ENCODE measurements at places on chromosomes 3 and 15.
A peak's percentile ranks its signal among the peaks of the same experiment; 100 is the strongest.

DNA sequence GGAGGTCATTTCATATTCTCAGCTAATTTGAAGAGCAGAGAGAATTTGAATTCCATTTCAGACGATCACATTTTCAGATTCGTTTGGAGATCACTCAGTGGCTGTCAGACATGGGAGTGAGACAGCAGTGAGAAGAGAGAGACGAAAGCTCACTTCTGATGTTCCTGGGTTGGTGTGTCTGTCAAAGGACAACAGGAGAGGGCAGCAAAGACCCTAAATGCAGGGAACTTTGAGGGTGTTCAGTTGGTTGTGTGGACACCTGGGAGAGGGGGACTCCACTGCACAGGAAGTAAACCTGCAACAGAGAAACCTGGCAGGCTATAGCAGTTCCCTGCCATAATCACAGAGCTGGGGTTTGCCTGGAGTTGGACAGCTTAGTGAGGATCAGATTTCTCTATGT is 675.1 kb downstream of the SQOR start:
- H3K4me1 ChIP-seq: no peaks in the 10 kb centered on the region
- DNase-seq: no peak
- H3K36me3 ChIP-seq: no peaks in the 10 kb centered on the region
- H3K4me3 ChIP-seq: no peak overlapping the region
- H3K27me3 ChIP-seq: no peaks in the 10 kb centered on the region
- no peak overlapping the region for H3K27ac ChIP-seq

DNA sequence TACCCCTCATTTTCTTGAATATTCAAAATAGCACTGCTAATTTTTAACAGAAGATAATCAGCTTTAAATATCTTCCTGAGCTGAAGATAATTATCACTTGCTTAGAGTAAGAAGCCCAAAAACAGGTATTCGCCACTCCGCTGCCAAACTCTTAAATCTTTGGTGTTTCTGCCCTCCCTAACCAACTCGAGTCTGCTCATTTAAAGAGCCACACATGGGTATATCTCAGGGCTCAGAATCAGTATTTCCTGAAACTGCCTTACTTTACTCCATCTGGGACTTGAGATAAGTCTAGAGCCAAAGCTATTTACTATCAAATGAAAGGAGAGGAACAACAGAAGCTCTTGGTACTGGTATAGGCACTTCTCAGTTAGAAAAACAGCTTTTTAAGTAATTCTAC is 10.8 kb downstream of the PDCD10 start:
- H3K27me3 ChIP-seq: no peaks in the 10 kb centered on the region
- H3K4me1 ChIP-seq: no peaks in the 10 kb centered on the region
- no peak overlapping the region for H3K4me3 ChIP-seq
- no peaks in the 10 kb centered on the region for H3K36me3 ChIP-seq
- no peak overlapping the region for H3K27ac ChIP-seq
- DNase-seq: no peak

GRCh38 chr3:156233876-156234275 is 113.5 kb downstream of the KCNAB1 start:
- no peak overlapping the region for H3K27ac ChIP-seq
- H3K4me1 ChIP-seq: no peaks in the 10 kb centered on the region
- DNase-seq: no peak
- H3K4me3 ChIP-seq: no peak overlapping the region
- no peaks in the 10 kb centered on the region for H3K27me3 ChIP-seq

GRCh38 chr3:176757429-176757828 is 439.9 kb downstream of the TBL1XR1 start:
- H3K27me3 ChIP-seq: no peaks in the 10 kb centered on the region
- no peak overlapping the region for H3K27ac ChIP-seq
- no peaks in the 10 kb centered on the region for H3K36me3 ChIP-seq
- H3K4me3 ChIP-seq: no peak overlapping the region

- peak; percentile 63 for DNase-seq
- H3K27me3 ChIP-seq: no peaks in the 10 kb centered on the region
- H3K36me3 ChIP-seq: peaks cover 3% of the 10 kb centered on the region
- no peak overlapping the region for H3K4me3 ChIP-seq
- peaks cover 5% of the 10 kb centered on the region for H3K4me1 ChIP-seq
- H3K27ac ChIP-seq: peak overlapping the region; percentile 33
These were observed 5.0 kb downstream of the FAM219B start for GRCh38 chr15:74901612-74902063.

- H3K36me3 ChIP-seq: no peaks in the 10 kb centered on the region
- peaks cover 18% of the 10 kb centered on the region for H3K4me1 ChIP-seq
- H3K27me3 ChIP-seq: no peaks in the 10 kb centered on the region
- DNase-seq: no peak
- peak overlapping the region; percentile 83 for H3K27ac ChIP-seq
These were observed 681 bp downstream of the TWF2 start for GRCh38 chr3:52238193-52238760.

DNA sequence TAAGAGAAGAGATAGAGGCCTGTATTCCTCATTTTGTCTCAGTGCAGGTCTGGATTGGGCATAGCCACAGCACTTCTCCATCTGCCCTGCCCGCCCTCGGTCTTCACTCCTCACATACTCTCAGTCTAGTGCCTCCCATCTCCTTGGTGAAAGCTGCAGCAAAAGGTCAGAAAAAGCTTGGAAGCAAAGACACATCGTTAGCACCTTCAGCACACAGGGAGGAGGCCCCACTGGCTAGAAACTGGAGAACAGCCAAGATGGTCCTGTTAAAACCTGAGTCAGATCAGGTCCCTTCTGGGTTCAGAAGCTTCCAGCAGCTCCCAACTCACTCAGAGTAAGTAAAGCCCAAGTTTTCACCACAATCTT is 1.6 kb upstream of the KLF15 start:
- H3K36me3 ChIP-seq: no peaks in the 10 kb centered on the region
- peaks cover 10% of the 10 kb centered on the region for H3K4me1 ChIP-seq
- H3K27me3 ChIP-seq: no peaks in the 10 kb centered on the region
- no peak for DNase-seq
- no peak overlapping the region for H3K4me3 ChIP-seq
- H3K27ac ChIP-seq: no peak overlapping the region

GRCh38 chr3:43183456-43183855 is 77.6 kb upstream of the POMGNT2 start:
- no peak overlapping the region for H3K4me3 ChIP-seq
- H3K36me3 ChIP-seq: no peaks in the 10 kb centered on the region
- H3K27ac ChIP-seq: no peak overlapping the region
- H3K4me1 ChIP-seq: no peaks in the 10 kb centered on the region
- no peaks in the 10 kb centered on the region for H3K27me3 ChIP-seq

DNA sequence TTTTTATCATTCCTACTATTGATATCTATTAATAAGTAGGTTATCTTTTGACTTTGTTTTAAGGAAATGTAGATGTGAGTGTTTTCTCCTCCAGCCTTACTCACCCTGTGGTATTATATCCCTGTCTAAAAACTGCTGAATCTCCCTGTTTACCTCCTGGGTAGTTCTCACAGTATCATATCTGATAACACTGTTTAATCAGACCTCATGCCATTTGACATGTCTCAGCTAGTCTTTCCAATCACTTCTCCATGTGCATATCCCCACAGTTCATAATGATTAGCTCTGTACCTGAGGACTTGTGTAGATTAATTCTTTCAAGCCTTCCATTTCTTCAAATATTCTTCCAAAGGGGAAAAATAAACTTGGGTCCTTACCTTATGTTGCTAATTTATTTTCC is 30.7 kb downstream of the DUOX2 start:
- H3K4me3 ChIP-seq: no peak overlapping the region
- peaks cover 3% of the 10 kb centered on the region for H3K4me1 ChIP-seq
- no peak for DNase-seq

GRCh38 chr15:27214961-27215360 is 244.0 kb downstream of the GABRG3 start:
- no peak for DNase-seq
- no peaks in the 10 kb centered on the region for H3K27me3 ChIP-seq
- no peak overlapping the region for H3K27ac ChIP-seq
- H3K4me1 ChIP-seq: no peaks in the 10 kb centered on the region
- H3K4me3 ChIP-seq: no peak overlapping the region
- no peaks in the 10 kb centered on the region for H3K36me3 ChIP-seq

DNA sequence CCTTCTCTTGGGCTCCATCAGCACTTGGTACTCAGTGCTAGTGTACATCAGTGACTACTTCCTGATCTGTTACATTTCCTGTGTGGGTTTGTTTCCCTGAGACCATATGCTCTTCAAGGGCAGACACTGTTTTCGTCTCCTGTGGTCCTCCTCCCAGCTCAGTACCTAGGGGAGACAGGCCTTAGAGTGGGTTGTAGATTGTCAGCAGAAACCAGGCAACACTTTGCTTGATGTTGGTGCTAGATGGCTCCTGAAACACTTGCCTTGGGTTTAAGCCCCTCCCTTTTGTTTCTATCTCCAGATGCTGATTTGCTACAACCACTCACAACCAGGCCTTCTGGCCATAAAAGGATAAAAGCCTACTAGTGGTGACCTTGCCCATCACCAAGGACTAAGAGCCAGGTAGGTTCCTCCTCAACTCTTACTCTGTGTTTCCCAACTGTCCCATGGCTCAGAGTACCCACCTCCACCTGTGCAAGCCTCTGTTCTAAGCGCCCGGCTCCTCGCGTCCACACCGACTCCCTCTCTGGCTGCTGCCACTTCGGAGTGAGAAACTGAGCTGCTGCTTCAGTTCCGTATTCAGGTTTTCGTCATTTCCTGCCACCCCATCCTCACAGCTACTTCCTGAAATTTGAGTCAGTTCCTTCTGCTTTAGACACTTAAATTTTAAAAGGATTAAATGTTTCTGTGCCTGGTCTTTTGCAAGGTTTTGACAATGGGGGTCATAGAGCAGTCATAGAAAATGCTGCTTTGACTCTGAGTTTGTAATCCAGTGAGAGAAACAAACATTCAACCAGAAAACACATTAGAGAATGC is at the start of gene HCLS1:
Gene HCLS1, minus strand, starts transcription at position 548 of the 816 bp plus-strand sequence. CDS start 2,556 bp downstream, outside the sequence.
- H3K4me1 ChIP-seq: no peaks in the 10 kb centered on the region
- peaks cover 3% of the 10 kb centered on the region for H3K36me3 ChIP-seq
- H3K4me3 ChIP-seq: no peak within 1 kb of the TSS
- H3K27me3 ChIP-seq: no peaks in the 10 kb centered on the region
- peak within 1 kb of the TSS; percentile 36 for H3K27ac ChIP-seq

All from prostate gland (tissue), 2 donors.